Omental fat pad (tissue), 4 donors: ENCODE measurements at places on chromosomes 7 and 10. TPM values are rescaled to one million over a fixed set of nuclear protein-coding genes. Genes with fewer than 3 reads are reported as not detected.

The SNX8 gene
- total RNA-seq = 50.1 TPM

The FAM237B gene
- not detected for total RNA-seq

The GIMAP1 gene
- total RNA-seq = 7.4 TPM

The SKIDA1 gene
- total RNA-seq = 1.4 TPM

The ANKRD30A gene
- total RNA-seq = 1.3 TPM

The IDI2 gene
- not detected for total RNA-seq

The CPA4 gene
- 4.1 TPM for total RNA-seq
